ENCODE measurements at places on chromosomes 16 and 17.

- no peak for DNase-seq
Measured at GRCh38 chr16:78443542-78444364, 344.3 kb downstream of the WWOX start.

- DNase-seq, result no peak
Measured at GRCh38 chr16:4318451-4318910, 2.6 kb downstream of the GLIS2 start.

GRCh38 chr16:73058616-73059409 is 10.9 kb upstream of the ZFHX3 start:
- no peak for DNase-seq

GRCh38 chr17:37844158-37844976 is 79.8 kb upstream of the TBC1D3K start:
- DNase-seq, result no peak

DNA sequence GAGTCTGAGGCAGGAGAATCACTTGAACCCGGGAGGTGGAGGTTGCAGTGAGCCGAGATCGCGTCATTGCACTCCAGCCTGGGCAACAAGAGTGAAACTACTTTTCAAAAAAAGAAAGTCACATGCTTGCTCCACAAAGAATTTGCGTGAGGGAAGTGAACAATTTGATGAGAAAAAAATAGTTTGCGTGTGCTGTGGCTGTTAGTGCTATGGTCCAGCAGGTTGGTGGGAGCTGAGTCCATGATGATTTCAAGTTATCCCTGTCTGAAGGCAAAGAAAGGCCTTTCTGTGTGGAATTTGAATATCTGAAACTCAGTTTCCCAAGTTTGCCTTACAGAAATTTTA is 21.0 kb downstream of the PRCD start:
- DNase-seq, result no peak
